Natural killer cell (primary cell): ENCODE measurements at places on chromosomes 11 and 22.

- no peak for DNase-seq
Measured at GRCh38 chr11:1598816-1599215, 722 bp upstream of the KRTAP5-2 start.

GRCh38 chr11:134956450-134957210 is 544.6 kb upstream of the B3GAT1 start:
- DNase-seq = no peak

DNA sequence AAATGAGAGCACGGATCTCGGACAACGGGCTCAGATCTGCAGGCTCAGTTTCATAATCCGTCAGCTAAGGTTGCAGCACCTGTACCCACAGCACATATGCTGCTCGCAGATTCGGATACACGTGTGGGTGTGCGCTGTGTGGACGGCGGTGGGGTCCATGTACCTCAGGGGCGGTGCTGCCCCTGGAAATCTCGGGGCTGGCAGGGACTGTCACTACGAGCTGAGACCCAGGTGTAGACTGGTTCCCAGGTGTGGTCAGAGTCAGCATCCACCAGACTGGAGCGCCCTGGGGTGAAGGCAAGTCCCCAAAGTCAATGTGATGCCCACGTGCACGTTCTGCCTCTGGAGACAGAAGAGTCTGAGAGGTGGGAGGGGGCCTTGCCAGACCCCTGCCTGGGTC is 989.3 kb downstream of the BRD1 start:
- no peak for DNase-seq

DNA sequence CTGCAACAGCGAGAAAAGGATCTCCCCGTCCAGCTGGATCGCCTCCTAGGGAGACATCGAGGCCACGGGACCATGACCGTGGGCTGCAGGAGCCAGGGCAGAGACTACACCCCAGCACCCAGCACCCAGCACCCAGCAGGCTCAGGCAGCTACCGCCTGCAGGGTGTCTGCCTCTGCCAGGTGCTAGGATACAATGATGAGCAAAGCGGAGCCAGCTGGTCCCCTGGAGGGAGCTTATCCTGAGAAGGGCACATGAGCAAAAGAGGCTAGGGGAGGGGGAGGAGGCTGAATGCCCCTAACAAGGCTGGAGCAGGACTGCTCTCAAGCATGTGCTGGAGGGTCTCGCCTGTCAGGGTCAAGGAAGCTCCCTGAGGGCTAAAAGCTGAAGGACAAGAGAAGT is 4.8 kb upstream of the CASTOR1 start:
- DNase-seq = no peak

GRCh38 chr11:128565881-128566280 is 21.5 kb downstream of the ETS1 start:
- no peak for DNase-seq

GRCh38 chr11:67998150-67999045 is 5.5 kb downstream of the UNC93B1 start:
- DNase-seq = no peak

GRCh38 chr11:123302751-123303195 is 107.7 kb upstream of the CLMP start:
- DNase-seq = peak; percentile 54

DNA sequence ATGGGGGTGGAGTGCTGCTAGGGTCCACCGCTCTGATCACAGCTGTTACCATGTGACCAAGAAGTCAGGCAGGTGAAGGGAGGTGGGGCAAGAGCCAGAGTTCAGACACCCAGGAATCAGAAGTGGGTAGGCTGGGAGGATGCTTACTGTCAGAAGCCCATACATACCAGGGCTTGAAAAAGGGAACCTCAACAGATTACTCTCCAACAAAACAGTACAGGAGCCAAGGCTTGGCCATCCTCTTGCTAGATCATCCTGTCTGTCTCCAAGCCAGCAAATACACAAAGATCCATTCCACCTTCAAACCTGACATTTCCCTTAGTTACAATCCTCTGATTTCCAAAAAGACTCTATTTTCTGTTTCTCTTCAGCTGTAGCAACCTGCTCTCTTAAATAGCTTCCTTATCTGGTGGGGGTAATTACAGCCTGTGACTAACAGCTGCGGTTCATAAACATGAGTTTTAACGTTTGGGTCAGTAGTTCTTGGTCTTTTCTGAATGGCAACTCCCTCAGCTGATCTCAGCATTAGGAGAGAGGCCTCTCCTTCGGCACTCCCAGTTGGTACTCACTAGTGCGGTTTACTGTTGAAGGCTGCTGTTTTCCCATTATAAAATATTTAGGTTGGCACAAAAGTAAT is 31.1 kb upstream of the WT1 start:
- DNase-seq = no peak

- no peak for DNase-seq
Measured at GRCh38 chr11:3184732-3185347, 19.7 kb upstream of the OSBPL5 start.

DNA sequence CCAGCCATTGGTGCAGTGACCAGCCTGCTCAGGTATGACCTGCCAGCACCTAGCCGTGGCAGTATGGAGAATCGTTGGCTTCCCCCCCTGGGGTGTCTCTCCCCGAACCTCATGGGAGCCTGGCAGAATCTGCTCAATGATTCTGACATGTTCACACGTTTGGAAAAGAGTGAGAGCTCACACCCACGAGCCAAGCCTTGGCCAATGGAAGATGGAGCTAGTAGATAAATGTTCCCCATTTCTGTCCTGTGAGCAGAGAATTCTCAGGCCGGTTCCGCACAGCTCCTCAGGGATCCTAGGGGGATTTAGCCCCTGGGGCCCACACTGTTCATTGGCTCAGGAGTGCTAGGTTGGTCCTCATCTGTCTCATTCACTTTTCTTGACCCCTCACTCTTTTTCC is 128.4 kb downstream of the RCN1 start:
- DNase-seq = no peak

DNA sequence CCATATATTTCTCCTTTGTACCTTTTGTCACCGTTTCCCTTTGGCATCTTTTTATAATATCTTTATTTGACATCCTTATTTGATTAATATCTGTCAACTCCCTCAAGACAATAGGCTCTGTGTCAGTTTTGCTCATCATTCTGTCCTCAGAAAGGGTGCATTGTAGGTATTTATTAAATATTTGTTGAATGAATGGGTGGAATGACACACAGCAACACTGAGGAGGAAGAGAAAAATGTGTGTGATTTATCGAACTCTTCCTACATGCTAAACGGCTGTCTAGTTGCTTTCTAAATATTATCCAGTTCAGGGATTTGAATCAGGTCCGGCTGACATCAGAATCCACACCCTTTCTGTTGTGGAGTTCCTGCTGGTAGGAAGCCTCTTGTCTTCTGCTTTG is 98.2 kb downstream of the NAV2 start:
- no peak for DNase-seq

DNA sequence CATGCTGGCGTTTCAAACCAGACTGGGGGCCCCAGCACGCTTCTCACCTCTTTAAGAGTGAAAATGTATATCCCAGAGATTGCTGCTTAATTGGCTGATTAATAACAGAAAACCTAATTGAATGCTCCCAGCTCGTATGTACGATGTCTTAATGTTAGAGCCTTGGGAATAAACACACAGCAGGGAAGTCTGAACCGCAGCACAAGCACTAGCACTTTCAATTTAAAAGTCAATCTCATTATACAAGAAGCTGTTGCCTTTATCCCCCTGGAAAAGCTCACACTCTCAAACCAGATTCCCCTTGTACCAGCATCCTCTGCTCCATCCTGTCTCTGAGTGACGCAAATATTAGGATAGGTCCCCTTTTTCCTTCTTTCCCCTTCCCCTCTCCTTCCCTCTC is 449.1 kb downstream of the MN1 start:
- DNase-seq = no peak

GRCh38 chr11:68839911-68840641 is 1.6 kb downstream of the CPT1A start:
- peak; percentile 59 for DNase-seq

GRCh38 chr11:19642185-19643158 is 70.2 kb upstream of the NAV2 start:
- DNase-seq = no peak

DNA sequence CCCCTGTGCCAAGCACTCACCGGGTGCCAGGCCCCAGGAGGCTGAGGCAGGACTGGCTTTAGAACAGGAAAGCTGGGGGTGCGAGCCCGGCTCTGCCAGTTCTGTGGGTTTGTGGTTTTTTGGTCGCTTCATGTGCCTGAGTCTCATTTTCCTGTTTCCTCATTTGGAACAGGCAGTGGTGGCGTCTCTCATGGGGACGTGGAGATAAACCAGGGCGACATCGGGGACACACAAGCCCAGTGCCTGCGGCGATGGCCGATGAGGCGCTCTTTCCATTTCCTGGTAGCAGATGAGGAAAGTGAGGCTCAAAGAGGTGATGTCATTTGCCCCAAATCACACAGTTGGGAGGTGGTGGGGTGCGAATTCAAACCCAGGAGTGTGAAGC is 20.8 kb upstream of the CHKA start:
- peak; percentile 36 for DNase-seq

GRCh38 chr22:18091916-18092526 is 14.2 kb downstream of the PEX26 start:
- peak; percentile 68 for DNase-seq

DNA sequence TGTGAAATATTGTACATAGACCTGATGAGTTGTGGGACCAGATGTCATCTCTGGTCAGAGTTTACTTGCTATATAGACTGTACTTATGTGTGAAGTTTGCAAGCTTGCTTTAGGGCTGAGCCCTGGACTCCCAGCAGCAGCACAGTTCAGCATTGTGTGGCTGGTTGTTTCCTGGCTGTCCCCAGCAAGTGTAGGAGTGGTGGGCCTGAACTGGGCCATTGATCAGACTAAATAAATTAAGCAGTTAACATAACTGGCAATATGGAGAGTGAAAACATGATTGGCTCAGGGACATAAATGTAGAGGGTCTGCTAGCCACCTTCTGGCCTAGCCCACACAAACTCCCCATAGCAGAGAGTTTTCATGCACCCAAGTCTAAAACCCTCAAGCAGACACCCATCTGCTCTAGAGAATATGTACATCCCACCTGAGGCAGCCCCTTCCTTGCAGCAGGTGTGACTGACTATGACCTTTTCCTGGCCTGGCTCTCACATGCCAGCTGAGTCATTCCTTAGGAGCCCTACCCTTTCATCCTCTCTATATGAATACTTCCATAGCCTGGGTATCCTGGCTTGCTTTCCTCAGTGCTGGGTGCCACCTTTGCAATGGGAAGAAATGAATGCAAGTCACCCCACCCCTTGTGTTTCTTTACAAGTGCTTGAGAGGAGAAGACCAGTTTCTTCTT is 12.3 kb downstream of the PIK3IP1 start:
- peak; percentile 46 for DNase-seq

- no peak for DNase-seq
Measured at GRCh38 chr11:60390419-60390818, 5.8 kb upstream of the MS4A14 start.

DNA sequence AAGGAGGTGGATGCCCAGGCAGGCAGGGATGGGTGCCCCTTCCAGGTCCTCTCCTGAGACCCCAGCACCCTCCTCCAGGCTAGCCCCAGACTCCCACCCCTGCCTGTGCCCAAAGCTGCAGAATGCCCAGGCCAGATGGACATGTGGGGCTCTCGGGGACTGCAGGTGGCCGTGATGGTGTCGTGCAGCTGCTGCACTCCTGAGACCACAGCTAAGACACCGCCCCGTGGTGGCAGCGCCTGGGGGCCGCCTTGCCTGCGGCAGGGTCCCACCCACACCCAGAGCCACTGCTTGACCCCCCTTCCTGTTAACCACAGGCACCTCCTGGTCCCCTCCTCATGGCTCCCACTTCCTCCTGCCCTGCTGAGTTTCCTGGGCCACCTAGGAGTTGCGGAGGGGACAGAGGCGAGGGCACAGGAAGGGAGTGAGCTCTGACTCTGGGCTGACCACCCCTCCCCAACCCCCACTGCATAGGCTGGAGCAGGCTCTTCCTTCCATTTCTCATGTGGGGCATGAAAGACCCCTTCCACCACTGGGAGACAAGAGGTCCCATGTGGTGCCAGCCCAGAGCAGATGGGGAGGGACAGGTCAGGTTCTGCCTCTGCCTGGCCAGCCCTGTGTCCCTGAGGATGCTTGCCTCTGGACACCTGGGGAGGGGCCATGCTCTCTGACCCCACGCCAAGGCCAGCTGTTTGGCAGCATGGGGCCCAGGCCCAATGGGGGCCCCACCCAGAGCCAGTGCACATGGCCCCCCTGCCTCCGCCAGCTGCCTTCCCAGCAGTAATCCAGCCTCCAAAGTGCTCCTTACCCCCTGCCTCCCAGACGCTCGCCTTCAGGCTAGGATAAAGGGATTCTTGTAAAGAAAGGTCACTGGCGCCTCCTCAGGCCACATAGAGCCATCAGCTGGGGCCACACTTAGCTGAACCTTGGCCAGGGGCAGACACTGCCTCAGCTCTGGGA is 29.3 kb downstream of the OSBPL5 start:
- DNase-seq = peak; percentile 49

- DNase-seq = no peak
Measured at GRCh38 chr11:116513894-116514293, 258.9 kb downstream of the BUD13 start.

- DNase-seq = peak; percentile 95
Measured at GRCh38 chr22:37676736-37677492, 1.5 kb downstream of the LGALS1 start.

- DNase-seq = no peak
Measured at GRCh38 chr11:72251614-72252013, 7.6 kb upstream of the PHOX2A start.

DNA sequence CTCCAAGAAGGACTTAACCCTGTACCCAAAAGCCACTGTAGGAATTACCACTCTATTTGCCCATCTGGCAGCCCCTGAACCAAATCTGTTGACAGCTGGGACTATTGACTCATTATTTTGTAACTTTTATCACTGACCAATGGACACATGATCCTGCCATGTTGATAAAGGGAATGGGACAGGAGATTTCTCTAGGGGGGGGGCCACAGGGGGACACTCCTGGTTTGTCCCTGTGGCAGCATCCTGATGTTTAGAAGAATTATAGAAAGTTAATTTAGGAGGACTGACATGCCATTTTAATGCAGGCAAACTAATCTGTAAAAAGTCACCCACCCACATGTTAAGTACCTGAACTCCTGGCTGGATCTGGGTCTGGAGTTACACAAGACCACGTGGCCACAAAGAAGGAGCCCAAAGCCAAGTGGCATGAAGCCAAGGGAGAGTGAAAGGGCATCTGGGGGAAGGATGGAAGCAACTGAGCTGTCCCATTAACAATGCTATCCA is 558.1 kb downstream of the ETS1 start:
- DNase-seq = no peak

DNA sequence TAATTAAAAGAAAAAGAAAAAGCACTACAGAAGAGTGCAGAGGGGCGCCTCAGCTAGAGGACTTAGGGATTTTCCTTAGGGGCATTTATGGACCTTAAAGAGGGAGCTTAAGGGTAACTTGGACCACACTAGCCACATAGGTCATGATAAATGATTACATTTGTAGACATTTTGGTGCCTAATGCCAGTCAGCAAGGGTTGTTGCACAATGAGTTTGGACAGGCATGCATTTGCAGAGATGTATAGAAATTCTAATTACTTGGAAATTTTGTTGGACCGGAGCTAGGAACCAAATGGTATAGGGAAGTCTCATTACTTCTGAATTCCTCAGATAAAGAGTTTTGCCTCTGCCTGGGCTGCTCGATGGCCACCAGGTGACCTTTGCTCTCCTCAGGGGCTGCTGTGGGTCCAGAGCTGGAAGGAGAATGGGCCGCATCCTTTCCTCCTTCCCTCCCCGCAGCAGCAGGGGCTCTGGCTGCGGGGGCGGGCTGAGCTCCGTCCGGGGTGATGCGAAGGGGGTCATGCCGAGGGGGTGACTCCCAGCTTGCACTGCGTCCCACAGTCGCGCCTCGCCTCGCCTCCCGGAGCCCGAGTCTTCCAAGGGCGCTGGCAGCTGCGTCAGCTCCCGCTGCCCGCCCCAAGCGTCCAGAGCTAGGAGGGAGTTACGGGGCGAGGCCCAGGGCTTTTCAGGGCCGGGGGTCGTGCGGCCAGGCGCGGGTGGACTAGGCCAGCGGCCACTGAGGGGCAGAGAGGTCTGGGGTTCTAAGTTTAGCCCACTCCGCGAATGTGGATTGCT is 20.3 kb upstream of the MALAT1 start:
- no peak for DNase-seq
